ENCODE measurements at places on chromosomes 1 and 21.

DNA sequence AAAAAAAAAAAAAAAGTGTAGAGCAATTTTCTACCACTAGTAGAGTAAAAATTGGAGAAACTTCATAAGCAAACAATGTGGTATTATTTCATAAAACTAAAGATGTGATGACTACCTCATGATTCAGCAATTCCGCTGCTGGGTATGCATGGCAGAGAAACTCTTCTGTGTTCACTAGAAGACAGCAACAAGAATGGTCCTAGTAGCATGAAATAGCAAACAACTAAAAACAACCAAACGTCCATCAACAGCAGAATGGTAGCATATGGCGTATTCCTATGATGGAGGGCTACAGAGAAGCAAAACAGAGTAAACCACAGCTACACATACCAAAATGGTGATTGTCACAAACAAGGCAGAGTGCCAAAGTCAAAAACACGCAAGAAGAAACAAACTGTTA is 18.9 kb downstream of the HTR1D start:
- no peak for DNase-seq

DNA sequence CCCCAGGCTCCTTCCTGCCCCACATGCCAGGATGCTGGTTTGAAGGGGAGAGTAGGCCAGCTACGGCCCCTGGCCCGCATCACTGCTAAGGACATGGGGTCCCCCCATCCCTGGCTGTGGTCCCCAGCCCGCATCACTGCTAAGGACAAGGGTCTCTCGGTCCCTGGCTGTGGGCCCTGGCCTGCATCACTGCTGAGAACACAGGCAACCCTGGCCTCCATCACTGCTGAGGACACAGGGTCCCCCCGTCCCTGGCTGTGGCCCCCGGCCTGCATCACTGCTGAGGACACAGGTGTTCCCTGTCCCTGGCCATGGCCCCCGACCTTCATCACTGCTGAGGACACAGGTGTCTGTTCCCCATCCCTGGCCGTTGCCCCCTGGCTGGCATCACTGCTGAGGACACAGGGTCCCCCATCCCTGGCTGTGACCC is 448 bp upstream of the OBSCN start:
- DNase-seq, result no peak

GRCh38 chr1:29451368-29451892 is 215.1 kb downstream of the PTPRU start:
- DNase-seq, result no peak

DNA sequence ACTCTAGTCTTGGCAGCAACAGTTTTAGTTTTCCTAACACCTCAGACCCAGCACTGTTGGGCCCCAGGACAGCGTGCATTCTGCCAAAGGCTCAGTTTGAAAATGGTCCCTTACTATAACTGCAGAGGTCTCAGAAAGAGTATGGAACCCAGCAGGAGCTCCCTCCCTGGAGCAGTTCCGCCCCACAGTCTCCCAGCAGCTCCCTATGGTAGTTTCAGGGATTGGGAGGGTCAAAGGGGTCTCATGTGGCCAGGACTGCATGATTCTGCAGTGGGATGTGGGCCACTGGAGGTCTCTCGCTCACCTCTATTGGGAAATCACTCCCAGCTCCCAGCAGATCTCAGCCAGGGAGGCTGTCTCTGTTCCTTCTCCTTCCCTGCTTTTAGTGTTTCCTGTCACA is 12.3 kb downstream of the LY9 start:
- no peak for DNase-seq

- DNase-seq, result no peak
Observed at GRCh38 chr21:46118316-46119143, 20.6 kb downstream of the COL6A2 start.

- DNase-seq, result peak; percentile 3
Observed at GRCh38 chr1:28417441-28417922, 47.9 kb downstream of the PHACTR4 start.

GRCh38 chr1:80341021-80341420 is 1334.5 kb upstream of the ADGRL4 start:
- no peak for DNase-seq

GRCh38 chr1:64163431-64163830 is 40.0 kb upstream of the UBE2U start:
- no peak for DNase-seq

DNA sequence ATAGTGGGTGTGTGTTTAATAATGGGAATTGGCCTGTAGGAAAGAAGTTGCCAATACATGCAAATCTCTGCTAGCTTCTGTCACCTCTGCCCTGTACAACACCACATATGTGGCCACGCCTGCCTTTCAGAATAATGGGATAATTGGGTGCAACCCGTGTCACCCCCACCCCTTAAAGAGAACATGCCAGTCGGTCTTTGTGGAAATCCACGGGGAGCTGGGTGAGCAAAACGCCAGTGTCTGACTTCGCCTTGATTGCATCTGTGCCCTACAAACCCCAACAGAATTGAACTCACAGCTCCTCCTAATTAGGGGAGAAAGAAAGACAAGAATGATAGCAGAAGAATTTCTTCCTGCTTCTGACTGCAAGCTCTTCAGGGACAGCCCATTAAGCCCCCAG is 6.4 kb upstream of the PLXNA2 start:
- no peak for DNase-seq

- no peak for DNase-seq
Observed at GRCh38 chr1:230797942-230798365, 50.8 kb downstream of the CAPN9 start.

DNA sequence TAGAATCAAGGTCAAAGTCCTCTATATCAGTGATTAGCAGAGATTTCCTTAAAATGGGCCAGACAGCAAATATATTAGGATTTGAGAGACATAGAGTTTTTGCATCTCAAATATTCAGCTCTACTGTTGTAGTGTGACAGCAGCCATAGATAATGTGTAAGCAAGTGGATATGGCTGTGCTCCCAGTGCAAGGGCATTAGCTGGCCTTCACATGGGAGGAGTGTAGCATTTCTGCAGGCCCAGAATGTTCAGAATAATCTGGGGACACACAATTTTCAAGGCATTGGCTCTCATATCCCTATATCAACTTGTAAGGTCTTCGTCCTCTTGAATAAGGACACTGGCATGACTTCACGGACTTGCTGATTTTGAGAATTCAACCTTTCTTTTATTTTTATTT is 402.3 kb upstream of the ADAMTS5 start:
- no peak for DNase-seq

- DNase-seq, result no peak
Observed at GRCh38 chr1:118317842-118318614, 133.0 kb upstream of the SPAG17 start.

DNA sequence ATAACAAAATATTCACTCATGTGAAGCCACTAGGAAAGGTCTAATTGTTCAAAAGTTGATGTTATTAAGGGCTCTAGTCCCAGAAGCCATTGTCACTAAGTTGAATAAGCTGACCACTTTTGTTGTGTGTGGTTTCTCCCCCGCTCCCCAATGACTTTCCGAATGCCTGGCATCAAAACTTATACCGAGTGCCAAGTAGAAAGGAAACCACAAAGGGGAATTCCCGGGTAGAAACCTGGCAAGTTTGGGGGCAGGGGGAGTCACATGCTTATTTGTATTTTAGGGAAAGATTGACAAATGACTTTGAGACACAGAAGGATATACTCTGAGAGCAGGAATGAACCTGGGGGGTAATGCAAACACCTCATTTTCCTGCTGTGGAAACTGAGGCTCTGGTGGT is 154.1 kb downstream of the TGFBR3 start:
- DNase-seq, result peak; percentile 7

- peak; percentile 66 for DNase-seq
Observed at GRCh38 chr1:25503551-25504426, 39.6 kb upstream of the LDLRAP1 start.

- DNase-seq, result no peak
Observed at GRCh38 chr1:184696403-184696802, 58.3 kb downstream of the EDEM3 start.

DNA sequence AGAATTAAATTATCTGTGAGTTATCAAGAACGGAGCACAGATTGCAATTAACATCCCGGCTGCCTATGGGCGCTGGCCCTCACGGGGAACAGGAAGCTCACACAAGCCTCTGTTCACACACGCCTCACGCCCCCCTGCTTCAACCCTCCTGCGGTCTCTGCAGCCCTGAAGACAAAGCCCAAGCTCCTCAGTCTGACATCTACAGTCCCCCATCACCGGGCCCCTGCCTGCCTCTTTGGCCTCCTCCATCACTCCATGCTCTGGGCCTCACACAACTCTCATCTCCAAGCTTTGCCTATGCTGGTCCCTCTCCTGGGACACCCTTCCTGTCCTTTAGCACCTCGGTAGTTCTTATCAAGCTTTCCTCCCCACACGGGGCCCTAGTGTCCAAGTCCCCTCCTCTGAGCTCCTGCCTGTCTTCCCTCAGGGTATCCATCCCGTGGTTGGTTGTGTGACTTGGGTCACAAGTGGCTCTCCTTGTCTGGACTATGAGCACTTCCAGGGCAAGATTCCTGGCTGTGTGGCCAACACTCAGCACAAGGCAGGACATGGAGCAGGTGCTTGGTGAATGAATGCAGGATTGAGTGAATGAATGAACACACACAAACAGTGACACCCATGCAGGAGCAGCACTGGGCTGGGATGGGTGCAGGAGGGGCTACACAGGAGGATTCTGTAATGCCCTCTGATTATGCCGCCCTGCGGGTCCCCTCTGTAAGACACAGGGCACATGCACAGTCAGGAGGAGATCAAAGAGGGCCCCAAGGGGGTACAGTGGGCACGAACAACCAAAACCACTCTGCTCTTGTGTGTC is 116.1 kb downstream of the DMRTB1 start:
- no peak for DNase-seq

DNA sequence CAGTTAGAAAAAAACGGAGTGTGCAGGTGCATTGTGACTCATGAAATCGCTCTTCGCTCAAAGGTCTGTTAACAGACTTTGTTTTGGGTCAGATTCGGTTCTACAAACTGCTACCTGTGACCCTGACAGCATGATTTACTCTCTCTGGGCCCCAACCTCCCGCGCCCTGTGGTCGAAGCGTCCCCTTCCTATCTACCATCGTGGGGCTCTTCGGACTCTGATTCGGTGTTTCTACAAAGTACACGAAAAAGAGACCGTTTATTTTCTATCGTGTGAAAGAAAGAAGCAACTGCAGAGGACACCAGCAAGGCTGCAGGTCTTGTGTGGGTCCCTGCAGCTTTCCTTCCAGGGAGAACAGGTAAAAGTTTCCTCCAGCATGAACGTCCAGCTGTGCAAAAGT is 29.4 kb upstream of the SLC19A1 start:
- DNase-seq, result no peak

- DNase-seq, result no peak
Observed at GRCh38 chr1:170214117-170215032, 68.6 kb downstream of the NTMT2 start.

DNA sequence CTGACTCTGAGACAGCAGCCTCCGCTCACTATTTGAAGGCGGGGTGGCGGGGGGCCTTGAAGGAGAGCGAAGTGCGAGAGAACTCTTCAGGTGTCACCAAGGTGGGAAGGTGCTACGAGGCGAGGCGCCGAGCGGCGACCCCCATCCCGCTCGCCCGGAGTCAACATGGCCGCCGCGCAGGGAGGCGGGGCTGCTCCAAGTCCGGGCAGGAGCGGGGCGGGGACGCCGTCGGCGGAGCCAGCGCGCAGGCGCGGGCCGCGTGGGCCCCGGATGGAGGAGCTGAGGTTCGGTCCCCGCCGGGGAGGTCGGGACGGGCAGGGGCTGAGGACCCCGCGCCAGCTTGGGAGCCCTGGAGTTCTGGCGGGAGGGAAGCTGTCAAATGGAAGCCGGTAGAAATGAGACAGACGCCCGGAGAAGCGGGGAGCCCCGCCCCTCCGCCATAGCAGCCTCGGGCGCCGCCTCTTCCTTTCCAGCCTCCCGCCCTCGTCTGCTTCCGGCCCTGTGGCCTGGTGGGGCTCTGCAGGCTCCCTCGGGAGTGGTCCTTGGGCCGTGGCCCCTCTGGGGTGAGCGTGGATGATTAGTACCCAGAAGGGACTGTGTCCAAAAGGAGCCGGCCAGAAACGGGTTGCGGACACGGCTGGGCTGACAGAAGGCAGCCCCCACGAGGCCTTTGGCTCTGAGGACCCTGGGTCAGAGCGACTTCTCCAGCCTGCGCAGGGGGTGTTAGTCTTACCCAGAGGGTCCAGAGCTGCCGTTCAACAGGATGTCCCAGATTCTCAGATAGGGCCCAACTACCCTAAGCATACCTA is at the start of gene PIGV:
Gene PIGV (plus strand): TSS at position 245 of the 809 bp plus-strand sequence. CDS start 2,866 bp downstream, outside the sequence.
- DNase-seq, result peak; percentile 85
